ENCODE measurements at places on chromosomes 5 and 9.
A peak's percentile ranks its signal among the peaks of the same experiment; 100 is the strongest.

- no peak for DNase-seq
Observed at GRCh38 chr9:122367774-122368460, 2.9 kb upstream of the PTGS1 start.

DNA sequence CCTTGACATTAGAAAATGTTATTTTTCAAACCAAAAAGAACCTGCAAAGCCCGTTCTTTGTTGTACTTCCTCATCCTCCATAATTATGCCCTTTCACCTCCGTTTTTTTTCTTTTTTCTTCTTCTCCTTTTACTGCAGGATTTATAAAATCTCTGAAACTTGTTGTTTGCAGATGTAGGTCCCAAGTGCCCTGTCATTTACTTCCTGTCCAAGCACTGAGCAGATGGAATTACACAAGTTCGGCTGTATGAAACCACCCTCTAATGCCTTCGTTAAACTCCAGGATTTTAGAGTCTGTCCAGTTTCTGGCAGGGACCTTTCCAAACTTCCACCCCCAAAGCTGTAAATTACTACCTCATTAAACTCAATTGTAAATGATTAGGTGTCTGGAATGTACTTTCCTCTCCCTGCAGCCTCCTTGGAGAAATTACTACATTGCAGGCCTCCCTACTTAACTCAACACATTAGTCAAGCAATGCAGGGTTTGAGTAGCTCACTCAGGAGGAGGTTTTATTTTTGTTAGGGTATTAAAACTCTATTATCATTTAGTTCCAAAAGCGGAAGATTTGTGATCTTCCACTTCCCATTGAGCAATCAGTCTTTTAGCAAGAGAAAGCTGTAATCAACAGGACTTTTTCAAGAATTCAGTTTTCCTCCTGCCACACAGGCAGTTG lies 125.6 kb upstream of the LPAR1 start:
- DNase-seq: no peak

- DNase-seq: no peak
Observed at GRCh38 chr9:126822278-126822677, 17.4 kb downstream of the ZBTB43 start.

DNA sequence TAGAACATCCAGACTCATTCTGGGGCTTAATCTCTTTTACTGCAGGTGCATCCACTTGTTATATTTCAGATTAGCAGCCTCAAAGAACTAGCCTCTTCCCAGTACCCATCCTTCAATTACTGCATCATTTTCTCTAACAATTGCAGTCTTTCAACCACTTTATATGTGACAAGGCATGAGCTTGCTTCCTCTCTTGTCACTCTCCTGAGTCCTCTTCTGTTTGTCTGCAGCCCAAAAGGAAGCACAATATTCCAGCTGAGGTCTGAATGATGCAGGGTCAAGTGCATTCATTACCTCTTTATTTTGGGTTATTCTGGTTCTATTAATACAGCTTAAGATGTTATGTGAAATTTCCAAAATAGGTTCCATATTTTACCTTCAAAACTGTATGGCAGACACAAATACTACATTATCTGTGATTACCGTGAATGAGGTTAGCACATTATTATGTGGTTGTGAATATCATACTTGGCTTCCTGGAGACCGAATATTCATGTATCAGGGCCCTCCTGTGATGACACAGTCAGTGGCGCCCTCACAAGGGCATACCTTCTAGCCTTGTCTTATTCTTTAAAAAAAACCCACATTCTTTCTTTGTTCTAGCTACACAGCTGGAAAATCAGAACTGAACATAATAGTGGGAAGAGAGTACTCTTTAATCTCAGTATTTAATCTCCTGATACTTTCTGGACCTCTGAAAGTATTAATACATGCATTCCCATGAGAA lies 323.8 kb downstream of the PDE4D start:
- DNase-seq: no peak

GRCh38 chr5:150059623-150060022 lies 26.7 kb downstream of the CSF1R start:
- DNase-seq: no peak

GRCh38 chr9:86945728-86946200 lies 1.5 kb downstream of the GAS1 start:
- DNase-seq: no peak

- DNase-seq: peak; percentile 57
Observed at GRCh38 chr5:10111571-10111970, 138.1 kb downstream of the ATPSCKMT start.

GRCh38 chr9:23683611-23684061 lies 142.4 kb downstream of the ELAVL2 start:
- DNase-seq: peak; percentile 23

Measured in NCI-H2081 (cell line).